ENCODE measurements at places on chromosomes 1 and 21.

DNA sequence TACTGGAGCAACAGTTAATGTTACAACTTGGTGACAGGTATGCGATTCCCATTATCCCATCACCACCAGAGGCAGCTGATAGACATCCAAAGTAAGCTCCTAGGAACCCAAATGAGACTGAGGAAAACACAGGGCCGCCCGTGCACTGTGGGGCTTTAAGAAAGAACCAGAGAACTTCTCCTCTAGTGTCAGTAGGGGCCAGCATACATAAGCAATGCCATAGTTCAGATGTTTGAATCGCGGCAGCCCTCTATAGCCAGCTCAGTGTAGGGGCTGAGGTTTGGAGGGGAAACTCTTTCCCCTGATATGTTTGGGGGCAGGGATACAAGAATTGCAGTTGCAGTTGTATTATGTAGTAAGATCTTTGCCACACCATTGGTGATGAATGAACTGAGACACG lies 593.3 kb upstream of the NCAM2 start:
- DNase-seq = no peak

- DNase-seq = no peak
These were observed 75.7 kb upstream of the F3 start for GRCh38 chr1:94617134-94617805.

DNA sequence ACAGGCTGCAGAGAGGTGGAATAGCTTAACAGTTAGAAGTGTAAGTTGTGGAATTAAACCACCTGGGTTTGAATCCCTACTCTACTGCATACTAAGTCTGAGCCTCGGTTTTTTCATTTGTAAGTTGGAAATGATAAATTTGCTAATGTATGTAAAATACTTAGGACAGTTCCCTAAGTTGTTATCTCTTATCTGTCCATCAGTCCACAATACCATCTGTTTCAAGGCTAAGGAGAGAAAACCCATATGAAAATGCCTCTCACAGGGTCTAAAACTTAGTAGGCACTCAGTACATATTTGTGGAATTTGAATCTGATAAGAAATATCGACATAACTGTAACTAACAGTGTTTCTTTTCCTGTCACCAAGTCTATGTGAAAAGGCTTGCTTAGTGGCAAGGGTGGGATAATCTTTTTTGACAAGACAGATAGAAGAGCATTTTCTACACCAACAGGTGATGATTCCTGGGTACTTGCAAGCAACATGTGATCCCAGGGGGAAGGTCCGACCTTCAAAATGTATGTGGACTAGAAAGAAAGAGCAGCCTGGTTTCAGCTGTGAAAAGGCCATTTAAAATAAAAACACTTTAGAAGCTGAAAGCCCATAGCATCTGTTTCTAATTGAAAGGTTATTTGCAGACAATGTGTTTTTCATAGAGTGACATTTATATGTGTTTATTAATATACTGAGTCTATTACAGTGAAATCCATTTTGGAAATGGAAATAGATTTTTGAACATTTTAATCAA lies 202.9 kb downstream of the HHAT start:
- DNase-seq = no peak

DNA sequence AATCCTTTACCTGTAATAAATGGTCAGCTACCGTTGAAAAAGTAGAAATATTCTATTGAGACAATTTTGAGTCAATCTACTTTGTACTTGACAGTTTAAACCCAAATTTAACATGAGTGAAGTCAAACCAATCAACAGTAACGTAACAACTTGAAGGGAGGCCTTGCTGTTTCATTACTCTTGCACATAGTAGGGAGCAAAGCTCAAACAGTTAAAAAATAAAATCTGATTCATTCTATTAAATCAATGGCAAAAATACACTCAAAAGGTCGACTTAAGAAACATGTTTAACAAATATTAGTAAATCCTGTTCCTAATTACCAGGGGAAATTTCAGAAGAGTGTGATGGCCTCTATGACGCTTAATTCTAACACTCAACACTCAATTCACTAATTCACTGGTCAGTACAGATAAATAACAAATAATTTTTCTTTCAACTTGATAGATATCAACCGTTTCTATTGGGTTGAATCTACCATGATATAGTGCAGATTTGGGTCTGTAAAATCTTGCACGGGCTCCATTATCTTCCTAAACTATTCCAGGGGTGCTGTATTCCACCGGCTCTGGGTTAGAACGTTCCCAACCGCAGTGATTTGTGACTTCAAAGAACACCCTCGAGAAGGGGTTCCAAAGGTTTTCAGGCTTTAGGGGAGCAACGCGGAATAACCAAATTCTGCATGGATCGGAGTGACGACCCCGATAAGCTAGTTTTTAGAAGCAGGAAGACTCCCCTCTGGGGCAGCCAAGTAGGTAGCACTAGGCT lies 1.4 kb downstream of the TARBP1 start:
- DNase-seq = no peak

DNA sequence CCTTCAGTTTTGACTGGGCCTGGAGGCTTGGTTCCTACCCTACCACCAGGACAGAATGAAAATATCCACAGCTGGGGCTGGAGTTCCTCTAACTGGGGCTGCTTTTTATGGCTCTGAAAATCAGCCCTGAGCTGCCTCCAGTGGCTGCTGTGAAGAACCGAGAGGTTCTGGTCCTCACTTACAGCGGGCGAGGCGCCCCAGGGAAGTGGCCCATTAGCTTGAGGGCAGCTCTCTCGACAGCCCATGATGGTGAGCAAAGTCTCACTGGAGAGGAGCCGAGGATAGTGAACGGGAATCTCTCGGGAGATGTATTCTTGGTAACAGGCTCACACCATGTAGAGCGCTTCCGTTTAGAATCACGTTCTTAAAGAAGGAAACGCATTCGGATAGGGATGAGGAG lies 459.7 kb downstream of the KIF26B start:
- no peak for DNase-seq

DNA sequence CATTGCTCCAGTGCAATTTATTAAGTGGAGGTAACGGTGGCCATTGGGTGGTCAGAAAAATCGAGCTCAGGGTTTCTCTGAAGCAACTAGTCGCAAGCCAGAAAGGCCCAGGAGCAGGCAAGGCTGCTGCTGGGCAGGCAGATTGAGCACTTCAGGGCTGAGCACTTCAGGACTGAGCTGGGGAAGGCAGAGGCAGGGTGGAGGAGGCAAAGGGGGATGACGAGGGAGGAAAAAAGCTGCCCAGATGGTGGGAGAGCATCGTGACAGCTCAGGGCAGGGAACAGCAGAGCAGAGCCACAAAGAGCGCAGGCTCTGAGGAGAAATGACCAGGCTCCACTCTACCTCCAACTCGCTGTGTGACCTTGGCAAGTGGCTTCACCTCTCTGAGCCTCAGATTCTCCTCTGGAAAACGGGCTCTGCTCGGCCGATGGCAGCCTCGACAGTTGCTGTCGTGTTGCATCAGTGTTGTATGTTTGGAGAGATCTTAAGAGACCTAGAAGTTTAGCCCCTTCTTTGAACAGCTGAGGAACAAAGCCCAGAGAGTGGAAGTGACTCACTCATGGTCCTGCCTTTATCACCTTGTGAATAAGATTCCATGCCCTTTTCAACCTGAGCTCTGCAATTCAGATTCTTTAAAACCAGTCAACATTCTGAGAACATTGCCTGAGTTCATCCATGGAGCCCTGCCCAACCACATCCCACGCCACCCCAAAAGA lies 141.4 kb downstream of the SYF2 start:
- DNase-seq = no peak

DNA sequence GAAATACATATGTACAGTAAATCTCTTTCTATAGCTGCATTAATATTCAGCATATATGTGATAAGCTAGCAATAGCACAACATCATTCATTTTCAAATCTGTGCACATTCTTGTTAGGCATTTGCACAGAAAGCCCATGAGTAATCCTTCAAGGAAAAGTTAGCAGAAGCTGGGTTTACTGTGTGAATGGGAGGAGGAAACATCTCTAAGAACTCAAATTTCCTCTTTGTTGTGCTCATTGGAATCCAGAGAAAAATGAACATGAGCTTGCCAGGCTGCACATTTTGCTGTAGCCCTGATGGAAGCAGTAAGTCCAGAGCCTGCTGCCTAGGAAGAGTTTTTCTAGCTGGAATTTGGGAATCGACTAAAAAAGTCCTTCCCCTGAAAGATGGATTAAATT lies 214.2 kb upstream of the FOXD3 start:
- DNase-seq = no peak

- DNase-seq = no peak
These were observed 1.1 kb downstream of the FOXO6 start for GRCh38 chr1:41362357-41362721.

DNA sequence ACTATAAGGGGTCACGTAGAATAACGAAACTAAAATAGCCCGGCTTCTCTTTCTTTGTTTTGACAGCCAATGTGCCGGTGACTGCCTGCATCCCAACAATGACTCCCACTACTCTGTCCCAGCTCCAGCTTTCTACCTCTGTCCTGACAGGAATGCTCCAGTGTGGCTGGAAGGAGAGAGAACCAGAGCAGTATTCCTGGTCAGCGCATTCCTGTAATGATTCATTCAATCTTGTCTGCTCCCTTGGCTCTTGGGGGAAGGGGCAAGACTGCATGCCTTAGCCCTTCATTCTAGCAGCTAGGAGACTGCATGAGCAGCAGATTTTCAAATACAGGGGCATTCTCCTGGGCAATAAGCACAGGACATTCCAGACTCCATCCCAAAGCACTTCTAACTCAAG lies 132.1 kb upstream of the PRMT6 start:
- no peak for DNase-seq

DNA sequence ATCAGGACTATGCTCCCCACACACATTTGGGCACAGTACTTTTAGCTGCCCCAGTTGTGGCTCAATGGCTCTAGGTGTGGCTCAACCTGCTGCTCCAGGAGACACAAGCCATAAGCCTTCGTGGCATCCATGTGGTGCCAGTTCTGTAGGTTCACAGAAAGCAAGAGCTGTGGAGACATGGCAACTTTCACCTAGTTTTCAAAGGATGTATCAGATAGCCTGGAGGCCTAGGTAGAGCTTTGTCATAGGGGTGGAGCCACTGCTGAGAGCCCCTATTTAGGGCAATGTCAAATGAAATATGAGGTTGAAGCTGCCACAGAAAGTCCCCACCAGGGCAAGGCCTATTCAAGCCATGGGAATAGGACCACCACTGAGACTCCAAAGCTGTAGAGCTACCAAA lies 210.5 kb downstream of the LMO4 start:
- no peak for DNase-seq

DNA sequence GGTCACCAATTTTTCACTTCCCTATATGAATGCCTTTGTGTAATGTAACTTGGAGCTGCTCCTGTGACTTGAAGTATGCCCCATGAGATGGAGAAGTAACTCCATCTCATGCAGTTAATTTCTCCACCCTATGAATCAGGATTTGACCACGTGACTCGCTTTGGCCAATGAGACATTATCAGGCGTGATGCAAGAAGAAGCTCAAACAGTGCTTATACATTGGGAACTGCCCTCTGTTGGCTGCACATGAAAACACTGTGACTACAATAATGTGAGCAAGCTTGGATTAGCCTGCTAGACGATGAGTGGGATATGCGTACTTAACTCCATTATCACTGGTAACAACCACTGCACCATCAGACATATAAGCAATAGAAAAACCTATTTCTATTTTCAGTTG lies 684.4 kb downstream of the PLA2G4A start:
- no peak for DNase-seq

DNA sequence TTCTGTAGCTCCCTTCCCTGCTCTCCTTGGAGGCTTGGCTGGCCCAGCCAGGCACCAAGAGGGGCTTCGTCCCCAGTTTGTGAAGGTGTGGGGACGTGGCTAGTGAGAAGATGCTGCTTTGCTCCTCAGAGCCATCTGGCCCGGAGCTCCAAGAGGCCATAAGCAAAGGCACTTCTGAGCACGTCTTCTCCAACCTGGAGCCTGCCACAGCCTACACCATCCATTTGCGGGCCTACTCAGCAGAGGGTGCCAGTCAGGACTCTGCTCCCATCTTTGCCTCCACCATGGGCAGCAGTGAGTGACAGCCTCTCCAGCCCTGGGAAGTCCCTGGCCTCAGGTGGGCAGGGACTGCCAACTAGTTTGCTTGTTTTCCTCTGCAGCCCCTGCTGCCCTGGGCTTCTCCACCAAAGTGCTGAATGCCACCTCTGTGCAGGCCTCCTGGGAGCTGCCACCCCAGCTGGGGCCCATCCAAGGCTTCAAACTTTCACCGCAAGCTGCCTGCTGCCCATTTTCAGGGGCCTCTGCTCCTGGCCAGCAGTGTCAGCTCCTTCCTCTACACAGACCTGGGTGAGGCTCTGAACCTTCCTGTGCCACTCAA lies 25.9 kb downstream of the SLC27A3 start:
- DNase-seq = no peak

DNA sequence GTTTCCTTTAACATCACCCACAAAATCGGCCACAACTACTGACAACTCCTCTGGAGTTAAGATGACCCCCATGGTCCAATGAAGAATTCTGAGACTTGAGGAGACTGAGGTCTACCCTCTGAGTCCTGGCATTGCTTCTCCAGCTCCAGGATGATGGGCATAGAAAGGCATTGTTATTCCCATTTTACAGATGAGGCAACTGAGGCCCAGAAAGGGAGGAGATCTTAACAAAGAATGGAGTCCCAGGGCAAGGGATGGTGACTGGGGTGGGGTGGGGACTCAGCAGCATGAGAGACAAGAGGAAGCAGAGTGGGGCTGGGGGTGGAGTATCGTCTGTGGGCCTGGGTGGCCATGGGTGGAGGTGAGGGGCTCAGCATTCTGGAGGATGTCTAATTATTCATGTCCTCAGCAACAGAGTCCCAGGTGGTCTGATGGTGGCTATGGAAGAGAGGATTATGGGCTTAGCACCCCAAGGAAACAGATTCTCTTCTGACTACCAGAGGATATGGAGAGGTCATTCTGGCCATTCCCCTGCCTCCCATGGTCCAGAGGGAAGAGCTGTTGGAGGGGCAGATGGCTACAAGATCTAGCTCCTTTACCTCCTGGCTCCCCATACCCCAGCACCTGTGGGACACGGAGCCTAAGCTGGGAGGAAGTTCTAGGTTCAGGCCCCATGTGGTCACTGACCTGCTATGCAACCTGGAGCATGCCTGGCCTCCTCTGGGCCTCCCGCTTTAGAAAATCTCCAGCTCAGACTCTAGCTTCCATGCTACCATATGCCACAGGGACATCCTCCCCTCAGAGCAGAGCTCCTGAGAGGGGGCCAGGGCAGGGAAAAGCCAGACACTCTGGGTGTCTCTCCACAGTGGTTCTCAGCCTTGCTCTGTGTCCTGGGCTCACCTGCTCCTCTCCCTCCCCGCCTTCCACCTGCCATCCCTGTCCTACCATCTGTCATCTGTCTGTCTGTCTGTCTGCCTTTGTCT lies 37.4 kb upstream of the DMBX1 start:
- no peak for DNase-seq

- DNase-seq = no peak
These were observed 149.0 kb upstream of the RAB4A start for GRCh38 chr1:229121845-229122436.

Data from CD4-positive, alpha-beta T cell treated with Interleukin-2 at 100 ng/mL for 4 hours (primary cell).